Renal pelvis (tissue), 12 donors: ENCODE measurements at places on chromosomes 1 and 21. TPM values are rescaled to one million over a fixed set of nuclear protein-coding genes. Genes with fewer than 3 reads are reported as not detected.
A peak's percentile ranks its signal among the peaks of the same experiment; 100 is the strongest.

GRCh38 chr1:36580524-36580923, 97.8 kb upstream of the CSF3R start:
- DNase-seq = no peak

- DNase-seq = no peak
Measured at GRCh38 chr1:54585181-54586066, 37.4 kb downstream of the ACOT11 start.

GRCh38 chr21:36709868-36710728, 11.2 kb downstream of the SIM2 start:
- DNase-seq = no peak

GRCh38 chr1:206691604-206692003, 6.9 kb downstream of the MAPKAPK2 start:
- DNase-seq = no peak

DNA sequence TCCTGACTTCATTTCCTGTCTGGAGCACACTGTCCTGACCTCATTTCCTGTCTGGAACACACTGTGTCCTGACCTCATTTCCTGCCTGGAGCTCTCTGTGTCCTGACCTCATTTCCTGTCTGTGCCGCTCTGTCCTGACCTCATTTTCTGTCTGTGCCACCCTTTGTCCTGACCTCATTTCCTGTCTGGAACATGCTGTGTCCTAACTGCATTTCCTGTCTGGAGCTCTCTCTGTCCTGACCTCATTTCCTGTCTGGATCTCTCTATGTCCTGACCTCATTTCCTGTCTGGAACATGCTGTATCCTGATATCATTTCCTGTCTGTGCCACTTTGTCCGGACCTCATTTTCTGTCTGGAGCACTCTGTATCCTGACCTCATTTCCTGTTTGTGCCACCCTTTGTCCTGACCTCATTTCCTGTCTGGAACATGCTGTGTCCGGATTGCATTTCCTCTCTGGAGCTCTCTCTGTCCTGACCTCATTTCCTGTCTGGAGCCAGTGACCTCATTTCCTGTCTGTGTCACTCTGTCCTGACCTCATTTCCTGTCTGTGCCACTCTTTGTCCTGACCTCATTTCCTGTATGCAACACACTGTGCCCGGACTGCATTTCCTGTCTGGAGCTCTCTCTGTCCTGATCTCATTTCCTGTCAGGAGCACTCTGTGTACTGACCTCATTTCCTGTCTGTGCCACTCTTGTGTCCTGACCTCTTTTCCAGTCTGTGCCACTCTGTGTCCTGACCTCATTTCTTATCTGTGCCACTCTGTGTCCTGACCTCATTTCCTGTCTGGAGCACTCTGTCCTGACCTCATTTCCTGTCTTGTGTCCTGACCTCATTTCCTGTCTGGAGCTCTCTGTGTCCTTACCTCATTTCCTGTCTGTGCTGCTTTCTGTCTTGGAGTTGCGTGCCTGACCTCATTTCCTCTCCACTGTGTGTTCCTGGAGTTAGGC, 27.6 kb downstream of the SKI start:
- no peak for DNase-seq

DNA sequence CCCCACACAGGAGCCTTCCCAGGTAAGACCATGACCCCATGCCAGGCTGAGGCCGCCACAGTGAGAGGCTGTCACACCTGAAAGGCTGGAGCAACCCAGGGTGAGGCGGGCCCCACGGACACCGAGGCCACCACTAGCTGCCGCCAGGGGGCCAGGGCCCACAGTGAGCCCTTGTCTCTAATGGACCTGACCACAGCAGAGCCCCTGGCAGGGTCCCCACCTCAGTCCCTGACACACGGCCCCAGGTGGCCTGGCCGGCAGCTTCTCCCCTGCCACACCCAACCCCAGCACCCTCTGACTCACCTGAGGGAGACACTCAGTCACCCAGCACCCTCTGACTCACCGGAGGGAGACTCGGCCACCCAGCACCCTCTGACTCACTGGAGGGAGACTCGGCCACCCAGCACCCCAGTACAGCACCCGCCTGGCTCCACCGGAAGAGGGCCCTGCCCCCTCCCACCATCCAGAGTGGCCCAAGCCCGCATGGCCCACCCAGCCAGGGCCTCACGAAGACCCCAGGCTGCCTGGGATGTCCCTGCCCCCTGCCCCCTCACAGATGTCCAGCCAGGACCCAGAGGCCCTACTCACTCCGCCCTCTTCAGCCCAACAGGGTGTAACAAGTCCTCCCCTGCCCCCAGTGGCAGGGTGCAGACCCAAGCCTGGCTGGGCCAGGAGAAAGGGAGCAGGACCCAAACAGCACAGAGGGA, 4.4 kb downstream of the DVL1 start:
- no peak for DNase-seq

DNA sequence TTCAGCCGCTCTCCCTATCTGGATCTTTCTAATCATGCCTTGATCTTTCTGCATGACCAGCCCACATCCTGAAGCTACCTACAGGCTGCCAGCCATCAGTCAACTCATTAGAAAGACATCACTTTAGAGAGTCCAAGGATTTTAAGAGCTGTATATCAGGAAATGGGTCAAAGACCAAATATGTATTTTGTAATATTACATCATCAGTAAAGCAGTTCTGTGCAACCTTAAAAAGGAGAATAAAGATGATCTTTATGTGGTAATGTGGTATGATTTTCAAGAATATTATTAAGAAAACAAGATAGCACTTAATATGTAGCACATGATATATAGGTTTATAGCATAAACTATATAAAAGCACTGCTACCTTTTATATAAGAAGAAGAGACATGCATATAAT, 47.6 kb downstream of the SLC30A7 start:
- DNase-seq = no peak

GRCh38 chr1:165355139-165355976, 1.2 kb downstream of the LMX1A start:
- no peak for DNase-seq

DNA sequence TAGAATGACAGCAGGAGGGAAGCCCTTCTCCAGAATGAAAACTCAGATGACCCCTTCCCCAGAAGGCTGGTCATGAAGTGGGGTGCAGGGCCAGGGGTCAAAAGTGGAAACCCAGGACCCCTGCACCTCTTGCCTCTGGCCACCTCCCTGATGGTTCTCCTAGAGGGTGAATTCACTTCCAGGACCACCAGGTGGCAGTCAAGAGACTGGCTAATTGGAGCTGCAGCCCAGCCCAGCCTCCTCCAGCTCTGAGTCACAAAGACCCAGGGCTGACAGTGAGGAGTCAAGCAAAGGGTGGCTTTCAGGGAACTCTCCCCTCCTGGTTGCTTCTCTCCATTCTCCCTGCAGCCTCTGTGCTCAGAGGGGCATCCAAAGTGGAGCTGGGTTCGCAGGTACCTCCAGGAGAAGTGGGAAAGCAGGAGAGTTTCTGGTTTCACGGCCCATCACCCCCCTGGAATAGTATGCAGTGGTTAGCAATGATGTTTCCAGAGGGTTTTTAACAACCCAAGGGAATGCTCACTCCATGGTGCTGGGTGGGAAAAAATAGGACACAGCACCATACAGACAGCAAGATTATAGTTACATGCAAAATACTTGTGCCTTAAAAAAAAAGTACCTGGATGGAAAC, 6.1 kb upstream of the EPHB2 start:
- DNase-seq = peak; percentile 78

GRCh38 chr1:110218137-110218536, 8.0 kb downstream of the KCNC4 start:
- DNase-seq = no peak

DNA sequence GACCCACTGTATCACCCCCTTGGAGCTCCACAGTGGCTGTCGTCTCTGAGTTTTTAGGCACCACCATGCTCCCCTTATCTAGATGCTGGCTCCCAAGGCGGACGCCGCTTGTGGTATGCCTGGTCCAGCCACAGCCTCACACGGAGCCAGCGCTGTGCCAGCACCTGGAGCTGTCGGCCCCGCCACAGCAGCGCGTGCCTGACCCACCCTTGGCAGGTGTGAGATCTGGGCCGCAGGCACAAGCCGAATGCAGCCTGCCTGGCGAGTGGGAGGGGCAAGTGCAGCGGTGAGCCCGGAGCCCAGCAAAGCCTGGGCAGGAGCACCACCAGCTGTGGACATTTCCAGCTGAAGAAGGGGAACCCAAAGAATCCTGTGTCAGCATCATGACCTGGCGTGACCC, 91.9 kb upstream of the BACE2 start:
- no peak for DNase-seq

- no peak for DNase-seq
Measured at GRCh38 chr1:113540335-113540734, 150.0 kb downstream of the MAGI3 start.

DNA sequence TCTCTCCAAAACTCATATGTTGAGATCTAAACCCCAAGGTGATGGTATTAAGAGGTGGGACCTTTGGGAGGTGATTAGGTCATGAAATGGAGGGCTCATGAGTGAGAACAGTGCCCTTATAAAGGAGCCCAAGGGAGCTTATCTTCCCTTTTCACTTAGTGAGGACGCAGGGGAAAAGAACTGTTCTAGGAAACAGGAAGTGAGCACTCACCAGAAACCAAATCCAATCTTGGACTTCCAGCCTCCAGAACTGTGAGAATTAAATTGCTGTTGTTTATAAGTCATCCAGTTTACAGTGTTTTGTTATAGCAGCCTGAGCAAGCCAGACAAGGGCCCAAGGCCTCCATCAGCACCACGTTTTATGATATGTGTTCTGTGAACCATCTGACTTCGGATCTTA, 60.3 kb upstream of the LRRC8D start:
- no peak for DNase-seq

DNA sequence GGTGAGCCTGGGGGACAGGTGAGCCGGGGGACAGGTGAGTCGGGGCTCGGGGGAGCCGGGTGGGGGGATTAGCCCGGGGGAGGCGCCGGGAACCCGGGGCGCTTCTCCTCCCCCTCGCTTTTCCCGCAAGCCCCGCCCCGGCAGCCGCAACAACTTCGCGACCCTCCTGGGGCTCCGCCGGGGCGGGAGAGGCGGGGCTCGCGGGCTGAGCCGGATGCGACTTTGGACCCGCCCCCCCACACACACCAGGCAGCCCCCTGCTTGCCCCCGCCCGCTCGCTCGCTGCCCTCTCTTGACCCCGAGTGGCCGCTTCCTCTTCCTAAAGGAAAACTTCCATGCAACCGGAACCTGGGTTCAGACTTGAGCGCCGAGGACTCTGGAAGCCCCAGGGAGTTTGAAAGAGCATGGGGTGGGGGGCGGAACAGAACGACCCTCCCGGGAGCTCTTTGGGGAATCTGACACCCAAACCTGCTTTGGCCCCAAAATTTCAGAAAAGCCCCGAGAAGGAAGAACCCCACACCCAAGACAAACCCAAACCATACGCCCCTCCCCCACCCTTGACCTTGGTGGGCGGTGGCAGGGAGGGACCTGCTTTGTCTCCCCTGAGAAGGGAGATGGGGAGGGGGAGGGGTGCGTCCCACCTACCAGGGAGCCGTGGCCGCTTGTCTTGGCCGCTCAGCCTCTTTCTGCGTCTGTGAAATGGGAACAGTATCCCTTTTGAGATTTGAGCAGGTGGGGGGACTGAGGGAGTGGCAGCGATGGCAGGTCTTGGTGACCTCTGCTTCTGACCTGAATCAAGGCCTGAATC, 550 bp downstream of the ARHGEF16 start:
- DNase-seq = no peak

GRCh38 chr1:11138952-11139351, 39.3 kb upstream of the EXOSC10 start:
- DNase-seq = no peak

DNA sequence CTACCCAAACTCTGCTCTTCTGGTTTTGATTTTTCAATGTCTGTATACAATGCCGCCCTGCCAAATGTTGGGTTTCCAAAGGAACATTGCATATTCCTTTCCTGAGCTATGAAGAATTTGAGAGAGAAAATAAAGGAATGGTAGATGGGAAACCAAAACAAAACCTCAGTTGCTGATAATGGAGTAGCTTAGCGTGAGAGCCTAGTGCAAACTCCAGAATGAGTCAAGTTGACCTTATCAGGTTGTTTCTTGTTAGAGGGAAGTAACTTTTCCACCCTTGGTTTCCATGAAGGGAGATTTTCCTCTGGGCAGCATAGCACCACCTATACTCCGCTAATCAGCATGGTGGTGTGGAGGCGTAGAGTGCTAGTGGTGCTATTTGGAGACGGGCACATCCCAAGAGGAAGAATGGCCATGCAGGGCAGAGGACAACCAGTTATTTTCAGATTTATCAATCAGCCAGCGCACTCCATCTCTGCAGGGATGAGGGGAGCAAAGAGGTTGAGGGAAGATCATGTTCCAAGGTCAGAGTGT, 51.6 kb downstream of the BACH1 start:
- DNase-seq = no peak

GRCh38 chr21:43193651-43194302, 25.0 kb downstream of the CRYAA start:
- DNase-seq = no peak

GRCh38 chr1:180310095-180310494, 80.0 kb downstream of the LHX4 start:
- DNase-seq = no peak

- no peak for DNase-seq
Measured at GRCh38 chr1:118154220-118154619, 30.8 kb downstream of the SPAG17 start.

GRCh38 chr1:7287013-7287412, 484.1 kb upstream of the VAMP3 start:
- no peak for DNase-seq

DNA sequence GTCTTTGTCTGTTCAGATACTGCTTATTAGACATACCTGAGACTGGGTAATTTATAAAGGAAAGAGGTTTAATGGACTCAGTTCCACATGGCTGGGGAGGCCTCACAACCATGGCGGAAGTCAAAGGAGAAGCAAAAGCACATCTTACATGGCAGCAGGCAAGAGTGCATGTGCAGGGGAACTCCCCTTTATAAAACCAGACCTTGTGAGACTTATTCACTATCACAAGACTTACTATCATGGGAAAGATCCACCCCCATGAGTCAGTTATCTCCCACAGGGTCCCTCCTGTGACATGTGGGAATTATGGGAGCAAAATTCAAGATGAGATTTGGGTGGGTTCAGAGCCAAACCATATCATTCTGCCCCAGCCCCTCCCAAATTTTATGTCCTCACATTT, 7.1 kb upstream of the PSMA5 start:
- no peak for DNase-seq

DNA sequence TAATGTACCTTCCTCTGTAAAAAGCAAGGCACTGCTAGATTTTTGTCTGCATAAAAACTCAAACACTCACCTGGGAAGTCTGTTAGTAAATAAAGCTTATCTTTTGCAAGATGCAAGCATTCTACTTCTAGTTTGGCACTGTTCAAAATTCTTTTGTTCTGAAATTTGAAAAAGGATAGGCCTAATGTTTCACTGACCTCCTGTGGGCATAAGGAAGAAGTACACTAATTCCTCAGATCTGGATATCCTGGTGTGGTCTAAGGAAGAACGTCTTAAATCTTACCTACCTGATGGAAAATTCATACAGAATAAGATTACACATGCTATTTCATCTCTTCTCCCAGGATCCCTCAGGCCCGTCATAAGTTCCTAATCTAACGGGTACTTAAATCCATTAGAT, 93.5 kb upstream of the CAMK1G start:
- no peak for DNase-seq

GRCh38 chr1:80445033-80445432, 1355.7 kb upstream of the ADGRL2 start:
- no peak for DNase-seq

The FMN2 gene
- 4.9 TPM for polyA plus RNA-seq

The OR2L5 gene
- not detected for polyA plus RNA-seq

The TCHHL1 gene
- not detected for polyA plus RNA-seq

The NBPF10 gene
- 3.7 TPM for polyA plus RNA-seq

The ARID4B gene
- 51.3 TPM for polyA plus RNA-seq

The ACTRT2 gene
- polyA plus RNA-seq = not detected

The AMPD1 gene
- polyA plus RNA-seq = not detected

The GJC2 gene
- 0.59 TPM for polyA plus RNA-seq

The UBE2G2 gene
- polyA plus RNA-seq = 125 TPM

The KIF14 gene
- 6.0 TPM for polyA plus RNA-seq

The GPR61 gene
- polyA plus RNA-seq = 1.4 TPM

The ZNF670 gene
- polyA plus RNA-seq = 7.2 TPM
